ENCODE measurements at places on chromosomes 12 and 14. TPM values are rescaled to one million over a fixed set of nuclear protein-coding genes. Genes with fewer than 3 reads are reported as not detected.

WSCD2 gene
- not detected for polyA plus RNA-seq

ASPG gene
- polyA plus RNA-seq: not detected

SP1 gene
- 12.2 TPM for polyA plus RNA-seq

BIN2 gene
- 353 TPM for polyA plus RNA-seq

PIP4K2C gene
- 54.1 TPM for polyA plus RNA-seq

PMCH gene
- polyA plus RNA-seq: not detected

TTC8 gene
- 1.6 TPM for polyA plus RNA-seq

DNA sequence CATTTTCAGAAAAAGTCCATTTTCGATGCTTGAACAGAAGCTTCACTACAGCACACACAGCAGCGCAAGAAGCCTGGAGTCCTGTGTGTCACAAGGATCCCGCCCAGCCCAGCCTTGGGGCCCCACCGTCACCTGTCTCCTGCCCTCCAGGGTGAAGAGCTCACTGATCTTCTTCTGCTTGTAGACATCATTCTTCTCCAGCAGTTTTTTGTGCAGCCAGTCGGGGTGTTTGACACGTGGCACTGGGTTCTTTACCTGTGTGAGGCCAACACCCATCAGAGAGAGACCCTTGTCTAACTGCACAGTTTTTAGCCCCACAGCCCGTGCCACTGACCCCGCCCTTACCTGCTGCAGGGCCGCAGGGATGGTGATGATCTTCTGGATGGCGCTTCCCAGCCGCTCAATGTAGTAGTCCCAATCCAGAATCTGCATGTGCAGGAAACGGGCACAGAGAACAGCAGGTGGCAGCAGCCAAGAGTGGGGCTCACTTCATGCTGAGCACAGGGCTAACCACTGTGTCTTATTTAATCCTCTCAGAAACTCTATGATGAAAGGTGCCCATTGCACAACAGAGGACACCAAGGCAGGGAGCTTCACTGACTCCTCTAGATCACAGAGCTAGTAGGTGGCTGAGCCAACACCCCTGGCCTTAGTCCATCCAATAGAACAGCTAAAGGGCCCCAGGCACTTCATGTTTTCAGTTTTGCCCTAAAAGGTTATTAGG, 30.0 kb downstream of the POLE start:
- DNase-seq: no peak

DNA sequence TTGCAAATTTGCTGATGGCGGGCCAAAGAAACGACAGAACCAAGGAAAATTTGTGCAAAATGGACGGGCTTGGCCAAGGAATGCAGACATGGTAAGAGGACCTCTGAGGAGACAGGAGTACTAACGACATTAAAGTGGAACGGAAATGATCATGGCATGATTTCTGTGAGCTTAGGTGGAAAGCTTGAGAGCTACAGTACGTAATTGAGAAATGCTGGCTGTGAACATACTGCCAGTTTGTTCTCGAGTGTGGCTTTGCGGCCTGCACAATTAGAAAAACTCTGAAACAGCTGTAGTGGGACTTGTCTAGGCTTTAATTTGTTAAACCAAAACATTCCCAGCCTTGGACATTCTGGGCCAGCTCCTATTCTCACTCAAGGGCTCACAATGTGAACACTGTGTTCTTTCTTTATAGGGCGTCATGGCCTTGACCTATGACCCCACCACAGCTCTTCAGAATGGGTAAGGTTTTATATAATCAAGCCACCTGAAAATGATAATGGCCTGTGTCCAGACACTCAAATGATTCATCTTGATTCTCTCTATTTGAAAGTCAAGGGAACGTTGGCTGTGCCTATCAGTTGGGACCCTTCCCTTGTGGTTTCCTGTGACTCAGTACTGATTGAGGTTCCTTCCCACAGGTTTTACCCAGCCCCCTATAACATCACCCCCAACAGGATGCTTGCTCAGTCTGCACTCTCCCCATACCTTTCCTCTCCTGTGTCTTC, 48.5 kb downstream of the BAZ2A start:
- peak; percentile 39 for DNase-seq

- DNase-seq: no peak
Observed at GRCh38 chr14:86532219-86532618, 1002.3 kb downstream of the FLRT2 start.

GRCh38 chr14:22821193-22822015, 6.2 kb upstream of the SLC7A7 start:
- DNase-seq: no peak

DNA sequence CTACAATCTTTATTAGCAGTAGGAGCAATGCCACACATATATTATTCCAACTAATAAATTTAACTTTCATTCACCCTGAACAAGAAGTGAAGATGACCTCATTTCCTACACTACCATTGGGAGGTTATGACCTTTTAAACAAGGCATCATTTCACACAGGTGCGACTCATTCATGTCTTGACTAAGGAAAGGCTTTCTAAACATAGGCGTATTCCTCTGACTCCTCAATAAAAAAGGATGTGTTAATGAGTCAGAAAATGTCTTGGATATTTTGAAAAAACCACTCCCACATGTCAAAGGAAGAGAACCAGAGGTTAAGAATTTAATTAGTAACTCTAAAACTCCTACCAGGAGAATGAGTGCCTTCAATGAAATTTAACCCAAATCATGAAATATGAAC, 115.2 kb downstream of the PRICKLE1 start:
- DNase-seq: no peak

GRCh38 chr14:80468331-80469122, 257.2 kb upstream of the DIO2 start:
- DNase-seq: no peak

DNA sequence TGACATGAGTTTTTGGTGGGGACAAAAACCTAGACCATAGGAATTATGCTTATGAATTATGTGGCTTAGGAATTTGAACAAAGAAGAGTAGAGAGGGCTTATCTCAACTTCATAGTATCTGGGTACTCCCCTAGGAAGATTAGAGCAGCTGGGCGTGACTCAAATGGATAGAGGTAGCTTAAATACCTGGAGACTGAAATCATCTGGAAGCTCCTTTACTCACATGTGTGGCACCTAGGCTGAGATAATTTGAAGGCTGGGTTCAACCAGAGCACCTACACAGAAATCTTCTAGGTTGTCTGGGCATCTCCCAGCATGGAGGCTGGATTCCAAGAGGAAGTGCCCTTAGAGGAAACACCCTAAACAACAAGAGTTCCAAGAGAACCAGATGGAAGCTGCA, 393.9 kb downstream of the ADAMTS20 start:
- no peak for DNase-seq

GRCh38 chr12:110743571-110744093, 941 bp upstream of the PPP1CC start:
- DNase-seq: no peak

- DNase-seq: no peak
Observed at GRCh38 chr12:25347716-25348592, 97.2 kb upstream of the KRAS start.

GRCh38 chr14:33611405-33612196, 339.3 kb downstream of the EGLN3 start:
- no peak for DNase-seq

DNA sequence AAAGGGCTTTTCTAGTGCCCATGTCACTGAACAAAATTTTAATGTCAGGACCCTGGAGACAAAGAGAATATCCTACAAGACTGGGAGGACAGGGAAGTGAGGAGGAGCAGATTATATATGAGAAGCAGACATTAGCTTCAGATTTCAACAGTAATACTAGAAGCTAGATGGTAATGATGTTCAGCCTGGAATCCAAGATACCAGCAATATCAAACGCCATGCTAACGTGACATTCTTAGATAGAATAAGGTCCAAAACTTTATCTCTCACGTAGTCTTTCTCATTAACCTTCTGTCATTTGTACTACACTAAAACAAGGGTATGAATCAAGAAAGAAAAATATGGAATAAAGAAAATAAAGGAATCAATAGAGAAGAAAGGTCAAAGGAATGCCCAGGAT, 18.7 kb downstream of the SOS2 start:
- no peak for DNase-seq

DNA sequence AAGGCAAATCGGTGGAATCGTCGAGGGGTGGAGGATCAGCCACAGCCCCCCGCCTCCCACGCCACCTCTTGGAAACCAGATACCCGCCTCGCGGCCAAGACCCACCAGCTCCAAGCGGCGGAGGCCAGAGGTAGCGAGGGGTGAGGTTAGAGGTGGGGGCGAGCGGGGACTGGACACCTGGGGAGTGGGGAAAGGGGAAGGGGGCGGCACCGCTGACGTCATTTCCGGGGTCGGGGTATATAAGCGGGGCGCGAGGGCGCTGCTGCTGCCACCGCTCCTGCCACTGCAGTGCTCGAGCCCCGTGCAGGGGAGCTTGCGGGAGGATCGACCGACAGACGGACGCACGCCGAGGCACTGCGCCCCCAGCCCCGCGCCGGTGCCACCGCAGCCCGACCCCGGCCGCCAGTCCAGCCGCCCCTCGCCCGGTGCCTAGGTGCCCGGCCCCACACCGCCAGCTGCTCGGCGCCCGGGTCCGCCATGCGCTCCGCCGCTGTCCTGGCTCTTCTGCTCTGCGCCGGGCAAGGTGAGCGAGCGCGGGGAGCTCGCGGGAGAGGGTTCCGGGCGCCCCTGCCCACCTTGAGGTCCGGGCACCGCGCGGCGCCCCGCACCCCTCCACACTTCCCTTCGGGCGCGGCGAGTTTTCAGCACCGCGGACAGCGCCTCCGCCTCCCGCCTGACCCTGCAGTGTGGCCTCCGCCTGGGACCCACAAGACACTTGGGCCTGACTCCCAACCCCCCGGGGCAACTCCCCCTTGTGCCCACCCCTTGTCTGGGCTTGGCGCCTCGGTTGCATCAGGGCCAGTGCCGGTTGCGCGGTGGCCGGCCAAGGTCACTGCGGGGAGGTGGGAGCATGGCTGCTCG, at the start of gene CHGA:
CHGA (plus strand) TSS at position 268 of the 861 bp plus-strand sequence; CDS start at position 478, 210 bp downstream.
- DNase-seq: peak; percentile 36

DNA sequence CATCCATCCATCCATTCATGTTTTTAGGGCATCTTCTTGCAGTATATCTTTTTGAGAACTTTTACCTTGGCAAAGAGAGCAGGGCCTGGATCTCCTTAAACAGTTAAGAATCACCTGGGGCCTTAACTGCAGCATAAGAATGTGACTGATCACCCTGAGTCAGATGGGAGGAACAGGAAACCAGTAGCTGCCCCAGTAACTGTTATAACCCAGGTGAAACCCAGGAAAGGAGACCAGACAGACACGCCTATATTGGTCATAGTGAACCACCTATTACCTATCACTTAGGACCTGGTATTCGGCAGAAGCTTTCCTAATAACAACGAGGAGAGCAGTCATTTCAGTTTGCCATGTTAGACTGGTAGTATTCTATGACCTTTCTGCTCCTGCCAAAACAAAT, 43.4 kb upstream of the NR2C1 start:
- no peak for DNase-seq

DNA sequence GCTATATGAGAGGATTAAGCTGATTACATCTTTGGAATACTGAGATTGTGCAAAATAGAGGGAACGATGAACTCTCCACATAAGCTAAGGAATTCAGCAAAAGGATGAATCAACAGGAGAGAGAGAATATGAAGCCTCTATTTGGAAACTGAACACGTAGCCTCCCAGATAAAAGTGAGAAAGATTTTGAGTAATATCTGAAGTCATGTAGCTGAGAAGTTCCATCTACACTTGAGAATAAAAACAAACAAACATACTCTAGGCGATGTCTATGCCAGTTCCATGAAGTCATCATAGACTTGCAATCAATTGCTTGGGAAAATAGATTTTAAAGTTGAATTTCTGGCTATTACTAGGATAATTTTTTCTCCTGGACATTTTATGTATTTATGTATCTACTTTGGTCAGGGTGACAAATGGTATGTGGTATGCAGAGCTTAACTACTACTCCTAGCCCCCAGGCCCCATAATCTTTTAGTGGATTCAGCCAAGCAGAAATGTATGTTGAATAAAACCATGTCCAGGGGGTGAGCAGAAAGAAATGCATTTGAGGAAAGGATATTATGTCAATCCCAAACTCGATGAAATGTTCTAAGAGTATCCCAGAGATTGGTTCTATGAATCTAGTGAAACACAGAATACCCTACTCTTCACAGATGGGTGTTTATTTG, 627.4 kb downstream of the DIO2 start:
- DNase-seq: no peak

DNA sequence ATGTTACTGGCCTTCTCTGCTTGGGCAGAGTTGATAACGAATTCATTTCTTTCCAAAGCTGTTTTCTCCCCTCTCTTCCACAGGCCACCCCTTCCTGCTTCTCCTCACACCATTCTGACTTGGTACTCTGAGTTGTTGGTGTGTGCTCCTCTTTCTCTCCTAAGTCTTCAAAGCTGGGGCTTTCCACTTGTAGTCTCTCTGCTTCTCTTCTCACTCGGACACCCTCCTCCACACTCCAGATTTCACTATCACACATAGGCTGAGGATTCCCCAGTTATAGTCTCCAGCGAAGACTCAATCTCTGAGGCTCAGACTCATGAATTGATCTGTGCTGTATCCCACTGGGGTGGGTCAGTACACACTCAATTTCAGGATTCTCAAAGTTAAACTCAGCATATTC, 201.0 kb downstream of the SSPN start:
- no peak for DNase-seq
